RPMI7951 (cell line): ENCODE measurements at places on chromosomes 11 and 22.

DNA sequence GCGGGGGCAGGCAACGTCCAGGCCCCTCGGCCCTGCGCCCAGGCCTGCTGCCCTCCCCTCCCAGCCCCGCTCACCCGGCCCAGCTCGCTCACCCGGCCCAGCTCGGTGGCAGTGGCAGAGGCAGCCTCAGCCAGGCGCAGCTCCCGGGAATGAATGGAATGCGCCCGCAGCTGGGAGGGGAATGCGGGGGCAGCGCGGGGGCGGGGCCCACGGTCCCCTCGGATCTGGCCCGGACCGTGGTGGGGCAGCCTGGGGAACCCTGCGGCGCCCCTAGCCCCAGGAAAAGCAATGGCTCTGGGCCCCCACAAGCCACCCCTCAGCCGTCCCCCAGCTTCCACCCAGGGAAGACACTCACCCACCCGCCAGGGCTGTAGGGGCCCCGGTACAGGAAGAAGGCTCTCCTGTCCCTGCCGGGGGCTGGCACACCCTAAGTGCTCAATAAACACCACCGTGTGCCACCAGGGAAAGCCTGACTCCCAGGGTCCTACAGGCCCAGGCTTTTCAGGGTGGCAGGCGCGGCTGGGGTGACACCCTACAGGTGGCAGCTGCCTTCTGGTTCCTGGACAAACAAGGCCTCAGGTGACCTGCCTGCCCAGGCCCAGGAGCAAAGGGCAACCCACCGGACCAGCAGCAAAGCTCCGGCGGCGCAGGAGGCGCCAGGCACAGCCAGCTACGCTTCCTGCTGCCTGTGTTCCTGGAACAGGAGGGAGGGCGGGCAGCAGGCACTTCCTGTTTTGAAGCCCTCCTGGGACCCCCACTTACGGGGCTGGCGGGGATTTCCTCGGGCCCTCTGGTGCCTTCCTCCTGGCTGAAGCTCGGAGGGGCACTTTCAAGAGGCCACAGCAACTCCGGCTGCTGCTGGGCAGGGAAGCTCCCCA, 13.8 kb downstream of the PLXNB2 start:
- peak; percentile 70 for DNase-seq

DNA sequence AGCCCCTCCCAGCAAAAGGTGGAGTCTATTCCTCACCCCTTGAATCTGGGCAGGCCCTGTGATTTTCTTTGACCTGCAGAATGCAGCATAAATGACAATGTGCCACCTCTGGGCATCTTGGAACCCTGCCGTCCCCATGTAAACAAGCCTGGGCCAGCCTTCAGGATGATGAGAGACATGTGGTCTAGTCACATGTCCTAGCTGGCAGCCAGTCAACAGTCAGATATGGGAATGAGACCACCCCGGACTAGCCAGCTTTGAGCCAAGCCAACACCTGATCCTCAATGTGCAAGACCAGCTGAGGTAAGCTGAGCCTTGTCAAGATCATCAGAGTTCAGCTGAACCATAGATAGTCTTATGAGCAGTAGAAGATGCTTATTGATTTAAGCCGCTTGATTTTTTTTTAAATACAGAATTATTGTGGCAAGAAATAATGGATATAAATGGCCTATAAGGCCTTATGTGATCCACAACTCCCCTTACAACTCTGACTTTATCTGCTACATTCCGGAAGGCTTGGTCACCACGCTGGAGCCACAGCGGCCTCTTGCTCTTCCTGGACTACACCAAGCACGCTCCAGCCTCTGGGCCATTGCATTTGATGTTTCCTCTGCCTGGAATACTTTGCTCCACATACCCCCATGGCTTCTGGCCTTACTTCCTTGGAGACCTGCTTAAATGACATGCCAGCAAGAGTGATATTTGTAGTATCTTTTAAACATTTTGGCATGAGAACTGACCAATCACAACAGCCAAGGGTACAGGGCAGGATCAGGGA, 225.9 kb upstream of the SESN3 start:
- DNase-seq: no peak

DNA sequence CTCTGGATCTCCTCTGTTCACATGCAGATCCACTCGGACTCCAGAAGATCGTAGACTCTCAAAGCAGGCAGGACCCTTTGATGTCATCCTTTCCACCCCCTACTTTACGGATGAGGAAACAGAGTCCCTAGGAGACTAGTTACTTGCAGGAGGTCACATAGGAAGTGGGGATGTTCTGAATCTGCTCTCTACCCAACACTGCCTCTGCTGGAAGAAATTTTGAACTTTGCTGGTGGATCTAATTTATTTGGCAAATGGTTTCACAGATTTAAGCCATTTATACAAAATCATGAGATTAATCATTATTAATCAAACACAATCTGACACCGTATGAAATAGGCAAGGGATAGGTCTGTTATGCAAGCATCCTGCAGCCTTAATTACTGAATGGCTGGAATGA, 55.0 kb upstream of the USP47 start:
- DNase-seq: peak; percentile 21

DNA sequence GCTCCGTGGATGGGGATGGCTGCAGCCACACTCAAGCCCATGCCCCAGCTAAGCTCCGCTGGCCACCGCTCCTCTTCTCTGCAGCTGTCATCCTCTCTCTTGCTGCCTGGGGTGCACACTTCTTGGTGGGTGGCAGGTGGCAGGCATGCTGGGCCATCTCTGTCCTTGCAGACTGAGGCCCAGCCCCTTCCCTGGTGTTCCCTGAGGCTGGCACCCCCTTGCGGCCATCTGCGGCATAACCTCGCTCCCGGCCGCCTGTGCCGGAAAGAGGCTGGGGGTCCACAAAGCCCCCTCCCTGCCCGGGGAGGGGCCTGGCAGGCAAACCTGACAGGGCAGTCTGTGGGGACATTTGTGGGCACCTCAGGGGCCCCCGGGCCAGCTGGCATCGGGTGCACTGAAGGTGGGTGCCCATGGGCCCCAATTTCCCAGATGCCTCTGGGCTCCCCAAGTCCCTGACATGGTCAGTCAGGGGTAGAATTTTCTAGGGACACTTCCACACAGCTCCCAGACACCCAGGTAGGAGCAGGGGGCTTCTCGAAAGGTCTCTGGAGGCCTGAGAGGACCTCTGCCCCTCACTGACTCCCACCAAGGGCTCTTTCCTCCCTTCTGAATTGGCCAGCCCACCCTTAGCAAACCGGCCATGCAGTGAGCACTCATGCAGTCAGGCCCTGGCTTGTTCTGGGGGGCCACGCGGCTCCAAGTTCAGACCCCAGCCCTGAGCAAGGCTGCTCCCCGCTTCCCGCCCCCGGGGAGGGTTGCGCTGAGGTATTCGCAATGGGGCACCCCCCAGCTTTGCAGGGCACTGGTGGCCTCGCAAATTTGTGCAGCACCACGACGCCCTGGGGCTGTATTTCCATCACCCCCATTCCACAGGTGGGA, 23.5 kb upstream of the TH start:
- DNase-seq: no peak

GRCh38 chr11:88169471-88169870, 5.8 kb downstream of the RAB38 start:
- no peak for DNase-seq

- peak; percentile 39 for DNase-seq
Measured at GRCh38 chr11:14249121-14249963, 109.6 kb downstream of the RRAS2 start.

DNA sequence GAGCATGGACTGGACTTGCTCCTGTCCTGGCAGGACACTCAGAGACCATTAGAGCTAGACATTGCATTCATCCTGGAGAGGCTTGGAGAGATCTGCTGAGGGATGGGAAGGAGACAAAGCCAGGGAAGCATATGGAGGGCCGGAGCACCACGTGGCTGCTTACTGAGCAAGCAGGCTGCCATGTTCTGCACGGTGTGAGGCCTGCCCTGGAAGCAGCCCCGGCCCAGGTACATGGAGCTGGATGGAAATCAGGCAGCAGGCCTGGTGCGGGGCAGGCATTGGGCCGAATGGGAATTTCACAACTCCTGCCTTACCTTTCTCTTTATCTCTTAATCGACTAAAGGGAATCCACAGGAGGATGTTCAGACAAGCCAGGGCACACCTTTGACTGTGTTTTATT, 371.5 kb downstream of the OPCML start:
- no peak for DNase-seq

DNA sequence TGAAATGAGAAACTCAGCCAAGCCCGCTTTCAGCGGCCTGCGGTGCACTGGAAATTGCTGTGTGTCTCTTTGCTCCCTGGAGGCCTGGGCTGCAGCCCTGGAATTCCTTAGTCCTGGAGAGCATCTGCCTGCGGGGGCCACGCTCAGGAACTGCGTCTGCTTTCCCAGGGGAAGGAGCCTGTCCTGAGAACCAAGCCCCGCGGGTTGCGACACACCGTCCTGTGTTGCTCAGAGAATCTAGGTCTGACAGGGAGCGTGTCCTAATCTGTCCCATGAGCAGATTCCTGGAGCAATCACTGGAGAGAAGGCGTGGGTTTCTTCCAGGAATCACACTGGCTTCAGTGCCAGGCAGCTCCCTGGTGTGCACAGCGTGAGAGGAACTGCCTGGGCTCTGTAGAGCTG, 708.1 kb downstream of the BRD1 start:
- no peak for DNase-seq

DNA sequence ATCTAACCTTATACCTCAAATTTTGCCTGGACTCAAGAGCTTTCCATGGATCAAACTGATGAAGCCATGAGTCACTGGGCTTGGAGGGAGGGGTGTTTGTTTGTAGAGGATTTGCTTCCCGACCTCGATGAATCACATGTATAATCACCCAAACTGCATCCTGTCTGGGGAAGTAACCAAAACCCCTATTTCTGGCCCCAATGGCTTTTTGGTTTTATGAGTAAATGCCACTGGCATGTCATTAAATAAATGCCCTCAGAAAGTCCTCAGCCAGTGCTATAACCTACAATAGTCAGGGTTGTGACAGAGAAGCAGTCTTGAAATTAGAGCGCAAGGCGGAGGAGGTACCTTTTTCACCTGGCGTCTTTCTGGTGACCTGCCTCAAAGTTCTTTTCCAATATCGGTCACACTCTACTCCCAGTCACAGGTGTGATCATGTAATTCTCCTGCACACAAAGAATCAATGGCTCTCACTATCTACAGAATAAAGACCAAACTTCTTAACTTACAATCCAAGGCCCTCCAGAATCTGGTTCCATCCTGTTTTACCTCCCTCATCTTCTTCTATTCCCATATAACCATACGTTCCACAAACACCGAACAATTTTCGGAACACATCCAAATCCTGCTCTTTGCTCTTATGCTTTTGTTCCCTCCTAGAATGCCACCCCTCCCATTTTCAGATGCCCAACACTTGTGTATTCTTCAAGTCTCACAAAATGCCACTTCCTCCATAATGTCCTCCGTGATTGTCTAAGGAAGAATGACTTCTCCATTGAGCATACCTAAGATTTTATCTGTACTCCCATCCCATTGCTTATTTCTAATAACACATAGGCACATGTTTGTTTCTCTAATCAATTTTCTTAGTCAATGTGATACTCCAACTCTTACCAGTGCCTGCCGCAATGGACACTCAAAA, 81.3 kb upstream of the BLID start:
- DNase-seq: peak; percentile 100

GRCh38 chr11:94043241-94043640, 22.1 kb downstream of the HEPHL1 start:
- DNase-seq: no peak
